NCI-H226 (cell line): ENCODE measurements at places on chromosomes 3 and 15.

DNA sequence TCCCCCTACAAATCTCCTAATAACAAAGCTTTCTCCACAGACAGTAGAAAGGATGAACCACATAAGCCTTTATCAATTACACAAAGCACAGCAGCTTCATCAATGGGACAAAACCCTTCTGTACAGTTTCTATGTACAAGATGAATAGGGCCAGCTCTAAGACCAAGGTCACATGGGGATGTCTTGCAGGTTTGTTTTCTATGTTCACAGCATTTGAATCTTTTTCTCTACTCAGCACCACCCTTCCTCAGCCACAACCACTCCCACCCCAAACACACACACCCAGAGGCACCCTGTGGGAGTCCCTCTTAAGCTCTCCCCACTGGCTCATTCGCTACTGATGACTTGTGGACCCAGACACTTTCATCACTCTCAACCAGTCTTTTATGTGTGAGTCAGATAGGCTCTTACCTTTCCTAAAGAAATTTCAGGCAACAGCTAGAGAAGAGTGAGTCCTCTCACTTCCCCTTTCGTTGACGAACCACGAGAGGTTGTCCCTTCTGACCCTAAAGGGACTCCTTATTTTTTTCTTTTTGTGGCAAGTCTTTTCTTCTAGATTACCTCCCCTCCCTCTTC lies 57.9 kb downstream of the ARHGAP31 start:
- DNase-seq: peak; percentile 5

GRCh38 chr15:70826634-70827033 lies 27.3 kb downstream of the LARP6 start:
- DNase-seq: peak; percentile 72

DNA sequence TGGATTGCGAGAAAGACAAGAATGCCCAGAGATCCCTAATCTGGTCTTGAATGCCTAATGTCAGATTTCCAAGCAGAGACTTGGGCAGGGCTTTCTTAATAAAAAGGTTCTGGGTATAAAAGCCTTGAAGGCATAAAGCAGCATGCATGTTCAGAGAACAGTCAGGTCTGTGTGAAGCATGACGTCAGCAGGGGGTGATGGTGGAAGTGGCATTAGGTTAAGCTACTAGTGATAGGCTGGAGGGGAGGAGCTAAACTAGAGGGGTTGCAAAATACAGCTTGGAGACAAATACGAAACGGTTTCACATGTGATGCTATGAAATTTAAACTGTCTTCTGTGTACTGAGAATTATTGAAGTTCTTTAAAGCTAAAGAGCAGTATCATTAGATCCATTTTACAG lies 125.6 kb downstream of the VPS8 start:
- DNase-seq: no peak

DNA sequence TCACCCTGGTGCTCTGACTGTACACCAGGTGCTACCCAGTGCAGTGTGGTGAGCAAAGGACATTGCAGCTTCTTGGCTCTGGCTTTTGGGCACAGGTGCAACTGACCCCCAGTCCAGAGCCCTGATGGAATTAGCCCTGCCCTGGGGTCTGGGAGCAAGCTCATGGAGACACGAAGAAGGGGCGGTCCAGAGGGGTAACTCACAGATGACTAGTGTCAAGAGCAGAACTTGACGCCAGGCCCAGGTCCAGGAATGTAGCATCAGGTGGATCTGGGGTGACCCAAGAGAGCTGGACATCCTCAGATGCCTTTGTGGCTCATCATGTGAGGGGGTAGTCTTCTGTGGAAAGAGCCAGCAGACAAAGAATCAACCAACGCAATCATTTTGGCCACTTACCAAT lies 88.9 kb downstream of the ASB7 start:
- peak; percentile 1 for DNase-seq

DNA sequence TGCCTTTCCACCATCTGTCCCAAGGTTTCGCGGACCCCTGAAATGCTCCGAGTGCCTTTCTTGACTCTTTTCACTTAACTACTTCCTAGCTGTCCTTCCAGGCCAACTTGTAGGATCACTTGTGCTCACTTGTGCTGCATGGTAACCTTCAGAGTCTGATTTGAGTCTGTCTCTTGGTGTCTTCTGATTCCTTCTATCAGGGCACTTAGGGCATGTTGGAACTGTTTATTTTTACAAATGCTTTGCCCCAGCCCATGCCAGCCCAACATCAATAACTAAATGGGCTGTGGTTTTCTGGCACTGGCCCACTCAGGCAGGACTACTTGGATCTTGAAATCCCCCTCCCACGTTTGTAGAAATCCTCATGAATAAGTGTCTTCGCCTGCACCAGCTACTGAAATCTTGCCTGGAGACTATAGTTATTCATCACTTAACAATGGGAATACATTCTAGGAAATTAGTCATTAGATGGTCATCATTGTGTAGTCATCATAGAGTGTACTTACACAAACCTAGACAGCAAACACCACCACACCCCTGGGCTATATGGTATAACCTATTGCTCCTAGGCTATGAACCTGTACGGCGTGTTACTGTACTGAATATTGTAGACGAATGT lies 123.1 kb upstream of the STRIT1 start:
- peak; percentile 38 for DNase-seq

DNA sequence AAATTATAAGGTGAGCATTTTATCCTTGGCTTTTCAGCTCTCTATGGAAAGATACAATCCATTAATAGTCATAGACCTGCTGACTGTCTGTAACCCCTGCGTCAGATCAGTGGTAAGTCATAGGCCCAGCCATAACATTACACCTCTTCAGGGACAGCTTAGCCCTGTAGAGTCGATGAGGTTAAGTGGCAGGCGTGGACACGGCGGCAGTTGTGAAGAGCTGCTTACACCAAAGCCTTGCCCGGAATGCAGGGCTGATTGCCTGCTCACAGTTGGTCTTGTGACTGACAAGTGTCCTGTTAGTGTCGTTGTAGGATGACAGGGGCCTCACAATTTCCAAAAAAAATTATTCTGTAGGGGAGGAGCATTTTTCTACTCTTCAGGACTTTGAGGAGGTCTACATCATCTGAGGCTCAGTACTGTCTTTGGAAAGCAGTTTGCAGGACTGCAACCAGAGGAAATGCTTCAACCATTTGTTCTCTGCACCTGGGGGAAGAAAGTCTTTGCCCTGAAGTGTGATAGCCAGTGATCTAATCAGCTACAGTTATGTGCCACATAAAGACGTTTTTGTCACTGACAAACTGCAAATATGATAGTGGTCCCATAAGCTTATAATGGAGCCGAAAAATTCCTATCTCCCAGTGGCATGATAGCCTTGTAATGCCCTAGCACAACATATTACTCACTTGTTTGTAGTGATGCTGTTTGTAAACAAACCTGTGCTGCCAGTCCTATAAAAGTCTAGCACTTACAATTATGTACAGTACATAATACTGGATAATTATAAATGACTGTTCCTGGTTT lies 14.9 kb upstream of the SELENOT start:
- DNase-seq: no peak

- no peak for DNase-seq
Measured at GRCh38 chr3:149384167-149384566, 6.7 kb upstream of the TM4SF1 start.

- DNase-seq: no peak
Measured at GRCh38 chr3:135929670-135930069, 35.9 kb upstream of the PPP2R3A start.

DNA sequence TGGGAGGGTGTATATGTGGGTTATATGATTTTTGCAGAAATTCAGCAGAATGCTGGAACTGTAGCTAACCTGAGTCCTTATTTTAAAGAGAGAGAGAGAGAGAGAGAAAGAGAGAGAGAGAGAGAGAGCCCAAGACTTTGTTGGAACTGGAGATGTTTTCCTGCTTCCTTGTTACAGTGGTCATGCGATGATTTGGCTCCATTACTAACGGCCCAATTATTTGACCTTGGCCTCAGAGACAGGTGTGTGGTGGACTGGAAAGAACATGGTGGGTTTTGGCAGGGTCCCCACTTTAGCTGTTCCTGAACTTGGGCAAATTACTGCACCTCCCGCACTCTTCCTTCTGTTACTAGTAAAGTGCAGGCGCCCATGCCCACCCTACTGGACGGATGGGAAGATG lies 14.8 kb upstream of the ACSBG1 start:
- no peak for DNase-seq

DNA sequence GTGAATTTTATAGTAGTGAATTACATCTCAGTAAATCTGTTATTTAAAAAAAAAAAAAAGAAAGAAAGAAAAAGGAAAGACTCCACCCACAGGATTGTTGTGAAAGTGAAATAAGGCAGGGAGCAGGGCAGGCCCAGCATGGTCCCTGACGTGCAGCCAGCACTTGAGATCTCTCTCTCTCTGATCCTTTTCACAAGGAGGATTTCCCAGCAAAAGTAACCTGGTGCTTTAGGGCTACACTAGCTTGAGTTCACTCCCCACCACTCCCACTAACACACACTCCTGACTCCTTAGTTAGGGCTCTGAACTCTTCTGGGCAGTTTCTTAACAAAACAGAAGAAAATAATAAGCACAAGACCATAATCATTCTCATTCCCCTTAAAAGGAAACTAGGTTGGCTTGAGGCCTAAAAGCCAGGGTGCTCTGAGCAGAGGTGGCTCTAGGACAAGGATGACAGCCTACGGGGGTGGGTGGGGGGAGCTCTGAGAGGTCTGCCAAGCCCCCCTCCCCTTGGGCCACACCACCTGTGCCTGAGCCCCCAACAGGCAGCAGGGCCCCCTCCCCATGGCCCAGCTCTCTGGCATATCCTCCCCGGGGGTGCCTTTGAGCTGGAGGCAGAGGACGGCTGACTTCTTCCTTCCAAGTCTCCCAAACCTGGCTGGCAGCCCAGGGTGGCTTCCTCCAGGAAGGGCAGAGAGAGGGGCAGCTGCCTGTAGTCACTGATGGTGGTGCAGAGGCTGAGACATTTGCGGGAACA lies 856 bp downstream of the TMEM40 start:
- DNase-seq: peak; percentile 69

DNA sequence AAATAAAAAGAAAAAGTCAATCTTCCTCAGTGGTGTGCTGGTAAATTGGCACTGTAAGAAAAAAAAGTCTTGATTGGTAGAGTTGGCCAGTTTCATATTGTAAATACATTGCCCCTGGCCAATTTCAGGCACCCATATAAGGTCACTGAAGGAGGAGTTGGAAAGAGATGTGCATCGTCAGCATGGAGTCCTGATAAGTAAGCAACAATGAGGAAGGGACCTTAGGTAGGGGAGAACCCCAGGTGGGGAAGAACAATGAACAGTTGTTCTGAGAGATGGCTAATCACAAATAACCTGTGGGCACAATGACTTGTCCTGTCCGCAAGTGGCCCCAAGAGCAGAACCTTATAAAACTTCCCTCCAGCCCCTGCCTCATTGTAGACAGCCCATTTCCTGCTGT lies 8.6 kb upstream of the CYP8B1 start:
- DNase-seq: no peak

- peak; percentile 11 for DNase-seq
Measured at GRCh38 chr3:95277613-95278012, 1214.8 kb downstream of the NSUN3 start.

GRCh38 chr3:115503394-115503793 lies 119.9 kb upstream of the GAP43 start:
- no peak for DNase-seq

DNA sequence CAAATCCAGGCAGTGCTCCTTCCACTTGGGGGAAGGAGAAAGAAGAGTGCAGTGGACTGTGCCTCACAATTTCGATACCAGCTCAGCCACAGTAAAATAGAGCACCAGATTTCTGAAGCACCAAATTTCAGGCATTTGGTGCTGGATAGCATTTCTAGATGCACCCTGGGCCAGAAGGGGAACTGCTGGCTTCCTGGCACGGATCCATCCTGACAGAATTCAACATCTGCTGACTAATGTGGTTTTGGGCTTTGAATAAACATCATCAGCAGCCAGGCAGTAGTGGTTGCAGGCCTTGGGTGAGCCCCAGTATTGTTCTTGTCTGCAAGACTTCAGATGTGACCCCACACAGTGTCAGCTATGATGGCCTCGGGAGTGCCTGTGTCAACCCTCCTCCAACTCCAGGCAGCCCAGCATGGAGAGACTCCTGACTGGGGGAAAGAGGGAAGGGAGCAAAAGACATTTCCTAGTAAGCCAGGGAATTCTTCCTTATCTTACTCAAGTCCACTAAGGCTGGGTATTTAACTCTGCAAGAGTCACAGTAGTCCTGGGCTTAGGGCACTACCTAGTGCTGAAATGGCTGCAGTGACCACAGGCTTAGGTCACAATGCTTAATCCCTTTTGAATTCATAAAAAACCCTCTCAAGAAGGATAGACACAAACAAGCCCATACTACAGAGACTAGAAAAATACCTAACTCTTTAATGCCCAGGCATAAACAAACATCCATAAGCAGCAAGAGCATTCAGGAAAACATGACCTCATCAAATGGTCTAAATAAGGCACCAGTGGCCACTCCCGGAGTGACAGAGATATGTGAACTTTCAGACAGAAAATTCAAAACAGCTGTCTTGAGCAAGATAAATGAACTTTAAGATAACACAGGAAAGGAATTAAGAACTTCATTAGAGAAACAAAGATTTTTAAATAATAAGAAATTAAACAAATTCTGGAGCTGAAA lies 74.7 kb downstream of the SPATA16 start:
- peak; percentile 16 for DNase-seq

- no peak for DNase-seq
Measured at GRCh38 chr3:123379041-123379830, 69.7 kb downstream of the ADCY5 start.

- peak; percentile 89 for DNase-seq
Measured at GRCh38 chr15:71151081-71151480, 35.8 kb downstream of the THSD4 start.

GRCh38 chr3:15303728-15304127 lies 28.7 kb downstream of the SH3BP5 start:
- no peak for DNase-seq

GRCh38 chr15:78542647-78543046 lies 2.4 kb downstream of the PSMA4 start:
- DNase-seq: no peak

- DNase-seq: peak; percentile 97
Measured at GRCh38 chr15:59918994-59919951, 84.8 kb upstream of the FOXB1 start.

- no peak for DNase-seq
Measured at GRCh38 chr3:52310861-52311575, 5.1 kb upstream of the DNAH1 start.

GRCh38 chr3:190697901-190698300 lies 164.6 kb downstream of the GMNC start:
- DNase-seq: no peak

DNA sequence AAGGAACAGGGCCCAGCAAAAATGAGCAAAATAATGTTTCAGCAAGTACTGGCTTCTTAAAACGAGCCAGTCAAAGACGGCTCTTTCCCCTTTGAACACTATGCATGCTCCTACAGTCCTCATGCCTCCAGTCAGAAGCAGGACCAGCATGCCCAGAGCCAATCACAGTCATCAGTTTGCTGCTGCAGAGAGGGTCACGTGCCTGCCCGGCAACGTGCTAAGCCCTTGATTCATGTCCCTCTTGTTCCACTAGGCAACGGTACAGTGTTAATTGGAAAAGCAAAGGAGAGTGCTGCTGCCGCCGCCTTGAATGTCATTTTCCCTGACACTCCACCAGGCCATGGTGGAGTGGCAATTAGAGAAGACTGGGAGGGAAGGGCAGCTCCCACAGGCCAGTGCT lies 500.1 kb downstream of the OCA2 start:
- no peak for DNase-seq
